ENCODE measurements at places on chromosomes 11 and 22.

- no peak for DNase-seq
Measured at GRCh38 chr11:123122852-123123251, 60.9 kb upstream of the HSPA8 start.

GRCh38 chr11:114031246-114031966, 28.1 kb upstream of the ZBTB16 start:
- DNase-seq: no peak

DNA sequence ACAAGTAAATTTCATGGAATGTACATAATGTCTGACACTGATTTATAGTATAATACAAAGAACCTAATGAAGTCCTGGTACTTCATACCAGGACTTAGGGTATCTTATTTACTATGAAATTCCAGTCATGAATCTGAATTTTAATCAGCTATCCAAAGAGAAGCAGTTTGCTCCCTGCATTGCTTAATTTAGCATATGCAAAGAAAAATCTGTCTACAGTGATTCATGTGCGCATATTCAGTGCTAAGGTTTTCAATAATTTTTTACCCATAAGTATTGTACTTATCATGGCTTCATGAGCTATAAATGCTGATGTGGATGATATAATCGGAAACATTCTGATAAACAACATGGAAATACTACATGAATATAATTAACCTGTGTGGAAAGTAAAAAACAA, 185.6 kb upstream of the ARHGAP42 start:
- DNase-seq: no peak

DNA sequence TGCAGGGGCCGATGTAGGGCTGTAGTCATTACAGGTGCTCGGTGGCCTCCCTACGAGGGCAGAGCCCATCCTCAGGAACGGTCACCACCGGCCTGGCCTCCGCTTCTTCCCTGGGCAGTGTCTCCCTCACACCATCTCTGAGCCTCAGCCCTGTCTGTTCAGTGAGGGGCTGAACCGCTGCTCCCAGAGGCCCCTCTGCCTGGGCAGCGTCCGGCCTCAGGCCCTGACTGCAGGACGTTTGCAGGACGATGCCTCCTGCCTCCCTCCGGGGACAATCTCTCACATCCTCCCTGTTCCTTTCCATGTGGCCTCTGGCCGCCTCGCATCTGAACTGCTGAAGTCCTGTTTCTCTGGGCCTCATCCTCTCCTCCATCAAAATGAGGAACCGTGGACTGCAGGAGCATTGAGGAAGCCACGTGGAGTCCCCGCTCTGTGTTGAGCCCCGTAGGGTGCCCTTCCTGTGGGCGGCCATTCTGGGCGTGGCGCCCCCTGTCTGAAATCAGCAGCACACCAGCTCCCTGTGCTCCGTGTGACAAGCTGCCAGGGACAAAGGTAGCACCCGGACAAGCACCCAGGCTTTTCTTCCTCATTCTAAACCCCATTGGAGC, 933.5 kb downstream of the BRD1 start:
- DNase-seq: no peak

DNA sequence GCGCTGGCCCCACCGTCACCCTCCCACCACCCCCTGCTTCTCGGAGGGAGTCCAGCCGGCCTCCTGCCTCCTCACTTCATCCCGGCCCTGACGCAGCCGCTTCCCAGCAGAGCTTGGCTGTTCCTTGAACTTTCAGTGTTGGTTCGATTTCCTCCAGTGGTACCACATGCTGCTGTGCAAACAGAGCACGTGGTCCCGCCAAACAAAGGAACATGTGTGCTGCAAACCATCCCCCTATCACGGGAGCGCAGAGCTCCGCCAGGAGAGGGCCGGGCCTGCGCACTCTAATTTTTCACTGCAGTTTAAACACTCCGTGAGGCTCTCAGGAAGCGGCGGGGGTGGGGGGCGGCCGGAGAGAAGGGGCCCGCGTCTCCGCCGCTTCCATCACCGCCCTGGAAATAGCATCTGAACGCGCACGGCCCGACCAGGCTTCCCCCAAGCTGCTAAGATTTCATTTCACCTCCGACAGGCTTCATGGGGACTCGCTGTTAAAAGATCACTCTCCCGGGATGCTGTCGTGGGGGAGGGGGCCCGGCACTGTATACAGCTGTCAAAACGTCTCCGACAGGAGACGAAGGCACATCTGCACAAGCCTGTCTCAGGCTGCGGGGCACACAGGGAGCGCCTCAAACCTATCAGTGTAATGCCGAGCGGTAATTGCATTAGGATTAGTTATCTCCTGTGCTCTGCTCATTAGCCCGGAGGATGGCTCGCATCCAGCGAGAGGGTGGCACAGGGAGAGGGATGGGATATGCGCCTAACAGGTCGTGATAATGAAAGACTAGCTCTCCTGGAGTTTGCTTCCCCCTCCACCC, 269.9 kb upstream of the SORL1-AS1 start:
- no peak for DNase-seq

- no peak for DNase-seq
Measured at GRCh38 chr11:30710221-30710620, 124.1 kb upstream of the MPPED2 start.

DNA sequence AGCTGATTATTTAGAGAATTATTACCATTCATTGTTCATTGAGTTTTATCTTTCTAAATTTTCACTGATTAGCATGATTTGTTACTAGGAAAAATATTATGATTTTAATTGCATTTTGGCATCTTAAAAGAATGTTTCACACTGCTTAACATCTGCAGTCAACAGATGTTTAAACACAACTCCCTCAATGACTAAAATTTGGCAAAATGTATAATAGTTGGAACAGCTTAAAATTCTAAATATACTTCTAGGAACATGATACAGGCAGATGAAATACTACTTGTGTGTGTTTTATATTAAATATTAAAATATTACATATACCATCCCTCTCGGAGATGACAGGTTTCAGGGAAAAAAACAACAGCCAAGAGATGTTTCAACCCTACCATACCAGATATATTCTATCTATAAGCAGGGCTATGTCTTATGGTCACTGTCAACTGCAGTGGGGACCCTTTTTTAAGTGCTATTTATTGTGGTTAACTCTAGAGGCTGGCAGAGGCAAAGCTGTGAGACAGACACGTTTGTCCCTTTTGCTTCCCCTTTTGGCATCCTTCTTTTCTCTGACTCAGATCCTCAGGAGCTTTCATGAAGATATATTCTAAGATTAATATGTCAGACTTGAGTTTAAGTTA, 81.9 kb downstream of the BDNF start:
- DNase-seq: no peak

- DNase-seq: no peak
Measured at GRCh38 chr11:81725701-81726100, 1008.0 kb downstream of the FAM181B start.

- no peak for DNase-seq
Measured at GRCh38 chr11:32224580-32224979, 133.7 kb downstream of the RCN1 start.

DNA sequence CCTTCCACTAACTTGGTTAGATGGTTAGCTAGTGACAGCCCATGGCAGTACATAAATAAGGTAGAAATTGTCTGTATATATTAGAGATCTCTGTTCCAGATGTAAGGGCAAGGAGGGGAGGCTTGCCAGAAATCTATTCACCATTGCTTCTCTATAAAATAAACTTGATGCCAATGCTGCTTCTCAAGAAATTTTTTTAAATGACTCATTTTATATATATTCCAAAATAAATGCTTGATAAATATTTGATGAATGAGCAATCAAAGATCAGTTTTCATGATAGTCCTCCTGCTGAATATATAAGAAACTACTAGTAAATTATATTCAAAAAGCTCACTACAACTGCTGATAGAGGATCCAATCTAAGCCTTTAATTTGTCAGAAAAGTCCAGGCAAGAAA, 710.6 kb upstream of the CCDC179 start:
- DNase-seq: no peak

DNA sequence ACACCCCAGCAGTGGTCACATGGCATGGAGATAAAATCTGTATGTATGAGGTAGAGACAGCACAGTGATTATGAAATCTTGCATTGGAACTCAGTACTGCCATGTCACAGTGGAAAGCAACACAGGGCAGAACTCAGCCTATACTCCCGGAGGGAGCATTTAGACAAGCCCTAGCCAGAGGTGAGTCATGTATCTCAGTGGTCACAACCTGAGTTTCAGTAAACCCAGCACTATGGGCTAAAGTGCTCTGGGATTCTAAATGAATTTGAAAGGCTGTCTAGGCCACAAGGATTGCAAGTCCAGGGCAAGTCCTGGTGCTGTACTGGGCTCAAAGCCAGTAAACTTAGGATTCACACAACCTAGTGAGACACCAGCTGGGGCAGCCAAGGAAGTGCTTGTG, 1717.1 kb upstream of the RAG2 start:
- DNase-seq: no peak

- no peak for DNase-seq
Measured at GRCh38 chr11:64762674-64763525, 3.1 kb upstream of the PYGM start.

DNA sequence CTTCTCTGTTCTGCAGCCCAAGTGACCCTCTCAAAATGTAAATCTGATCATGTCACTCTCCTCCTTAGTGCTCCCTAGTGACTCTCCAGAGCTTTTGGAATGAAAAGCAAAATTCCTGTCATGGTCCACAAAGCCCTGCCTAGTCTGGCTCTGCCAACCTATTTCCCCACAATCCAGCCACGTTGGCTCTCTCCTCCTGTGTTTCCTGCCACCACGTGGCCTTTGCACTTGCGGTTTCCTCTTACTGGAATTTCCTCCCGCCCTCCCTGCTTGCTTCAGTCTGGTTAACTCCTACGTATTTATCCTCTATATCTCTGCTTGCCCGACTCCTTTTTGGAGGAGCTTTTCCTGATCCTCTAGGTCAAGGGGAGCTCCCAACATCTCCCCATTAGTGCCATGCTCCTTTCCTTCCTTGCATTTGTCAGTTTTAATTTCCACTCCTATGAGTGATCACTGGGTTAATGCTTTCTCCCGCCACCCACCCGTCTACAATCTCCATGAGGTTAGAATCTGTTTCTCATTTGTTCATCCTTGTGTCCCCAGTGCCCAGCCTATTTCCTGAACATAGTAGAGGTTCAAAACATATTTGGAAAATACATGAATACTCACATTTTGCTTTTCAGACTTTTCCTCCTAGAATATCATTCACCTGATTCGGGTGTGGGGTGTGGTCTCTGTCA, 11.5 kb downstream of the NNMT start:
- DNase-seq: no peak

- DNase-seq: no peak
Measured at GRCh38 chr22:38304526-38304925, 12.7 kb downstream of the CSNK1E start.

DNA sequence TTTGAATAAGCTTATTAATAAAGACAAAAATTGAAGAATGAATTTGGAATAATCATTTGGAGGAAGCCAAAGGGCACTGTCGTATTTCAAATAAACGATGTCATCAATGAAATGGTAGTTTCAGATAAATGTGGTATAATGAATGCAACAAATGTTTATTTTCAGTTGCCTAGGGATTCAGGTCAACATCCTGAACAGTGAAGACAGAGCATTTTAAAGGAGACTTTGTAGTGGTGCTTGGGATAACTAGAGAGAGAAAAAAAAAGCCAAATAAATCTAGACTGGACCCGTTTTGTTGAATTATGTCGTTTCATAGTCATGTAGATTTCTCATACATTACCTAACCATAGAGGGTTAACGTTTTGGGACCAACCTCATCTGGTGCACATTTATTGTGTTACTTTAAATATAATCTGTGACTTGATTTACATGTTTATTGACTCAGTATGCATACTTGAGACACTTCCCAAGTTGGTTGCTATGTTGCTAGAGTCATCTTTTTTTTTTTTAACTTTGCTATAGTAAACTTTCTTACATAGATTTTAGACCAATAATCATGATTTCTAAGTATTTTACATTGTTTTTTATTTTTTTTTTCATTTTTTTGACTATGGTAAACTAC, 111.1 kb downstream of the NCAM1 start:
- no peak for DNase-seq

DNA sequence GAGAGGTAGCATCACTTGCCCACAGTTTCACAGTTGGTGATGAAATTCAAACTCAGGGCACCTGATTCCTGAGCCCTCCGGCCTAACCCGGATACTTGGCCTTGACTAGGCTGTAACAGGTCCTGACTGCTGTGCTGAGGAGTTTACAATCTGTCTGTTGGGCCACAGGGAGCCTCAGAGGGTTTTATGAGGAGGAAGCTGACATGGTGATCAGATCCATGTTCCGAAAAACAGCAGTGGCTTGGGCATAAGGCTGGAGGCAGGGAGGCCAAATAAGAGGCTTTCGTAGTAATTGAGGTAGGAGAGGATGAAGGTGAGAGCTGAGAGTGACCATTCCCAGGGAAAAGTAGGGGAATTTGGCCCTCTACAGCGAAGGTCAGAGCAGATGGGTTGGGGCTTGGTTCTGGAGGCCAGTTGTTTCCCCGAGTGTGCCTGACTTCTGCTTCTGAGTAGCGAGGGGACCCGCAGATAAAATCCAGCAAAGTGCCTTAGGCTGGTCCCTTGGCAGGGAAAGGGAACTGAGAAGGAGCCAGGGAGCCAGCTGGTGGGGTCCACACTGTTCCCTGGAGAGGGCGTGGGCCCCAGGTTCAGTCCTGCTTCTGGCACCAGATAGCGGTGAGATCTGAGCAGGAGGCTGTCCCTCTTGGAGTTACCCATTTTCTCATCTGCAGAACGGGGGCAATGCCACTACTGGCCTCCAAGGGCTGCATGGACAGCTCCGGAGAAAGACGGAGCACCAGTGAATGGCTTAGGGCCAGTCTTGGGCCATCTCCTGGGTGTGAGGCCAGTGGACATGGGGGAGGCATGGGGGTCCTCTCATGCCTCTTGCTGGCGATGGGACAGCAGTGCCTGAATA, 6.5 kb downstream of the PRDM11 start:
- DNase-seq: no peak

GRCh38 chr22:37472418-37473006, 13.7 kb downstream of the MFNG start:
- DNase-seq: no peak

DNA sequence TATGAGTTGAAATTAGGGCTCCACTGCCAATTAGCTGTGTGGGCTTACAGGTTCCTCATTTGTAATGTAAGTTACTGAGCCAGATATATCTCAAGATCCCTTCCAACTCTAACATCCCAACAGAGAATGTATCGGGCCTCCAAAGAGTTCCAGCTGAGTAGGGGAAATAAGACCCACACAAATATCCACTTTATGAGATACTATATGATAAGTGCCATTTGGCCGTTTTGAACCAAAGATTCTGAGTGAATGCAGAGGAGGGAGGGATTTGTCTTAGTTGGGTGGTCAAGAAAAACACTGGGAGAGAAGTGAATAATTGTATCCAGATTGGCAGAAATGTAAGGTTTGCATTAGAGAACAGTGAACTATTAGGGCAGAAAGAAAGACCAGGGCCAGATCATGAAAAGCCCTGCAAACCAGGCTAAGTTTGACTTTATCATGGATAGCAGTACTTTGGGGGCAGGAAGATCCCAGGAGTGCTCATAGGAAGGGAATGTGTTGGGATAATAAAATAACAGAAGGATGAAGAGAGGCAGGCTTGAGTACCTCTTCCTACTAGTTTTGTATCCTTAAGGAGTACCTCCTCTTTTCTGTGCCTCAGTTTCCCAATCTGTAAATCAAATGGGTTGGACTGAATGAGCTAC, 63.9 kb downstream of the RPL27A start:
- no peak for DNase-seq

- no peak for DNase-seq
Measured at GRCh38 chr11:61292356-61292755, 2.8 kb downstream of the VWCE start.

Measured in activated T-helper 1 cell treated with anti-CD3 and anti-CD28 coated beads, Interleukin-2, amount 50 U/mL, for 16 hours (primary cell).